Fibroblast of gingiva (primary cell): ENCODE measurements at places on chromosomes 3 and 15.
A peak's percentile ranks its signal among the peaks of the same experiment; 100 is the strongest.

DNA sequence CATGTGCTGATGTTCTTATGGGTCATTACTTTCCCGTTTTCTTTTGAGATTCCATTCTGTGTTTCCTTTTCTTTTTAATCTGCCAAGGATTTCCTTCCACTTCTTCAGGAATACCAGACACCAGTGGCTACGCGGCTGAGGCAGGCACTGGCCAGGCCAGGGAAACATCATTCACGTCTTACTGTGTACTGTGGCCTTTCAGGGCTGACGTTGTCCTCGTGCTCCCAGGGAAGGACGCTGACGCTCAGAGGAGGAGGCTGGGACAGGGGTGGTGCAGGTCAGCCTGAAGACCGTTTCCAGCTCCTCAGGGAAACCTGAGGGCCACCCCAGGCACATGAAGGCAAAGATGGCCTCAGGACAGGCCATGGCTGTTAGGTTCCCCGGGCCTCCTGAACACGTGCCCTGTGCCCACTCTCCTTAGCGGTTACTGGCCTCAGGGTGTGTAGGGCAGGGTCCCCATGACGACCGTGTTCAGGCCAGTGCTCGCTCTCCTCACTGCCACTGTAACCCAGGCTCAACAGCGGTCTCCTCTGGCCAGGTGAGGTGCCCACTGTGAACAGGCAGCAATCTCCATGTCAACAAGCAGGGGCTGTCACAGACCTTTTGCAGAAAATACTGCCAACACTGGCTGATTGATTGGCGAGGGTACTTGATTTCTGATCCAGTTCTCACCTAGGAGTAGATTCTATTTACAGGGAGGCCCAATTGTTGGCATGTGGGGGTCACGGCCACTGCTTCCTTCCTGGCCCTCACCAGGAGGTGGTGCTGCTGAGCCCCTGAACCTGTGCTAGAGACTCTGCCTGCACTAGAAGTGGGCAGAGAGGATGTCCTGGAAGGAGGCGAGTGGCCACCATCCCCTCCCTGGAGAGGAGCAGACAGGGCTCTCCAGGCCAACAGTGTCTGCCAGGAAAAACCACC, 169.5 kb downstream of the ATP10A start:
- DNase-seq, result peak; percentile 23

- no peak for DNase-seq
Observed at GRCh38 chr3:46395766-46396530, 10.9 kb downstream of the CCR5AS start.

DNA sequence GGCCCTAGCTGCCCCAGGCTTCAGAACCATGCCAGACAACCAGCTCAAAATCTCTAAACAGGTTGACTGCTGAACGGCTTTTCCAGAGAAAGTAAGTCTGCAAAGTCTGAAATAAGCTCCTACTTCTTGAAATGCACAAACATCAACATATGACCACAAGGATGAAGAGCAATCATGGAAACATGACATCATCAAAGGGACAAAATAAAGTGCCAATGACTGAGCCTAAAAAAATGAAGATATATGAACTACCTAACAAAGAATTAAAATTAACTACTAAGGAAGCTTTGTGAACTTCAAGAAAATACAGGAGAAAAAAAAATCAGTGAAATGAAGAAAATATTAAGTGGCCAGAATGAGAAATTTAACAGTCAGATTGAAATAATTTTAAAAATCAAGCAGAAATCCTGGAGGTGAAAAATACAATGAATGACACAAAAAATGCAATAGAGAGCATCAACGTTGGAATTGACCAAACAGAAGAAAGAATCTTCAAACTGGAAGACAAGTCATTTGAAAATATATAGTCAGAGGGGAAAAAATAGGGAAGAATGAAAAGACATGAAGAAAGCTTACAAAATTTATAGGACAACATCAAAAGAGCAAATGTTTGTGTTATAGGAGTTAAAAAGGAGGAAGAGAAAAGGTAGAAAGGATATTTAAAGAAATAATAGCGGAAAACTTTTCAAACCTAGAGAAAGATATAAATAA, 364.2 kb downstream of the OCA2 start:
- no peak for DNase-seq

- DNase-seq, result no peak
Observed at GRCh38 chr15:26630857-26631256, 142.0 kb downstream of the GABRB3 start.

GRCh38 chr15:77974098-77974414, 103.5 kb downstream of the TBC1D2B start:
- DNase-seq, result peak; percentile 71

DNA sequence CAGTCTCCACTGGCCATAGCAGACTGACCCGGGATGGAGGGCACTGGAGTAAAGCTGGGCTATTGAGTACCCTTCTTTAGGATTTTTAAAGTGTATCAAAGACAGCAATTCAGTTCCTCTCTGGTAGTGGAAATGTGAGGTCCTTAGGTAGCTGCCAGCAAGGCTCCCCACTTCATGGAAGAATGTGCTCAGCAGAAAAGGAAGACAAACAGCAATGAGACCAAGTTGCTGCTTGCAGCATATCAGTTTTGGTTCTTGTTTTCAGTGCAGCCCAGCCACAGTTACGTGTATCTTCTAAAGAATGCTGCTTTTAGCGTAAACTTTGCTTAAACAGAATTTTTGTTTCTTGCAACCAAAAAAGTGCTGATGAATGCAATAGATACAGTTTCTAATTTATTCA, 374.0 kb upstream of the CBLB start:
- DNase-seq, result no peak

DNA sequence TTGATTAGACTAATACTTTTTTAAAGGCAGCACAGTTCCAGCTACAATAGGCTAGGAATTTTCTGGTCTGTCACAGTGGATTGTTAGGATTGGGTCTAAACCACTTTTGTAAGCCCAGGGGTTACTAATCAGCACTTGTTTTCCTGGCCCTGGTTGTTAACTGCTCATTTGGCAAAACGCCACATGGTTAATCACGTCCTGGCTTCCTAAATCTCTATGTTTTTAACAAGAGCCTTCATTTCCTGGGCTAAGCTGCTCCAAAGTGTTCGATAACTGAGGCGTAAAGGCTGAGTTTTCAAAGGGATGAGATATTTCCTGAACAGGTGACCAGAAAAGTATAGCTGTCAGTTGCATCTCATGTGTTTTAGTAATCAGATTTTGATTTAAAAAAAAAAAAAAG, 38.9 kb upstream of the CLRN1 start:
- DNase-seq, result no peak

- DNase-seq, result peak; percentile 1
Observed at GRCh38 chr15:56261854-56262509, 18.3 kb upstream of the RFX7 start.

GRCh38 chr3:179474480-179474879, 23.2 kb upstream of the GNB4 start:
- no peak for DNase-seq

DNA sequence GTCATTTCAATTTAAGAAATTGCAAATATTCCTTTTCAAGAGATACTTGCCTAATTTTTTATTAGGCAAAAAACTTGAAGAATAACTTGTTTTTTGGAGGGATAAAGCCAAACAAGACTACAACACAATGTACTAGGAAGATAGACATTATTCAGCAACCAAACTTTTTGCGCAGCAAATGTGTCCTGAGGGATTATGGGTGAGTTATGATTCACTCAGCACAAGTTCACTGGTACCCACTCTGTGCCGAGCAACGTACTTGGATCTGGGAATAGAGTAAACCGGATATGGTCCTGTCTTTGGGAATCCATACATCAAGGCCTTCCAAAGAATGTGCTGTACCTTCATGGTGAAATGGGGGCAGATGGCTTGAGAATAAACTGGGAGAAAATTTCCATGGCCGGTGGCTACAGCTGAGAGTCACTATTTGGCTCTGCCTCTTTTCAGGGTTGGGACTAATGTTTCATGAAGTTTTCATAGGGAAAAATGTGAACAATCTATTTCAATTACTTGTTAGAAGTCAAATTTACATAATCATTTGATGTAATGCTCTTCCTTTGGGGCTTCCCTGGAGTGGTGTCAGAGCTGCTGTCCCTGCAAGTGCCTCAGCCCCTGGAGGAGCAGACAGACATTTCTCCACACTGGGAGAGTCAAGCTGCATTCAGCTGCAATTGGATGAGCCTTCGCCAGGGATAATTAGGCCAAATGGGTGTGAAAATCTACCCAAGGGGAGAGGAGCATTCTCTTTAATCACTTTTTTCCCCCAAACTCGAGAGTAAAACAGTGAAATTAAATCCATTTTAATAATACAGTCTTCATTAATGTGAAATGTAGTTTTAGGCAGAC, 315.2 kb downstream of the CLSTN2 start:
- no peak for DNase-seq

GRCh38 chr3:151620071-151620470, 113.7 kb upstream of the AADACL2 start:
- DNase-seq, result no peak

GRCh38 chr3:174495311-174495710, 363.8 kb upstream of the NAALADL2 start:
- no peak for DNase-seq

DNA sequence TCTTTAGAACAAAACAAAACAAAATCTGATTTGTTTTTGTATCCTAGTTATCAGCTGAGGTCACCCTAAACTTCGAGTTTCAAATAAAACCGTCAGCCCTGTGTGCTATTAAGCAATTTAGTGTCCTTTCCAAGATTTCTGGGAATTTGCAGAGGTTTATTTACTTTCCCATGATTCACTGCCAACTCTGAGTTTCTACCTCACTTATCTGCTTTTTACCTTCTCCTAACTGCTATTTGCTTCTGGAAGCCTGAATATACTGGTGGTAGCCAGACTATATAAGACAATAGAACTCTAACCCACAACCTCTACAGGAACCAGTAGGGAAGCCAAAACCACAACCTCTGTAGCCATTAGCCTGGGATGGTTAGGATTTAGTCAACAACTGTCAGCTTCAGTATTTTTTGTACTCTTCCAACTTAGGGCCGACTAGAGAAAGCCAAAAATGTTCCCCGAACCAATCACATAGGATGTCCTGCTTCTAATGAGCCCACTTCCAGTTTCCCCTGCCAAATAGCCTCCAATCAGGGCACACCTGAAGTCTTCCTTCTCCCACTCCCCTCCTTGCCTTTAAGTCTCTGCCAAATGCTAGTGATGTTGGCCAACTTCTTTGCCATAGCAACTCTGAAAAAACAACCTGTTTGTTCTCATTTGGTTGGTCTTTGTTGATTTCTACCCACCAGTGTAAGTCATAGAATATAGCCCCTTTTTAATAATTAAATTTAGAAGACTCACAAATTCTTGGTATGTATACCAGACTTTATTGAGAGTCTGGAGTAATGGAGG, 273.1 kb downstream of the ULK4 start:
- peak; percentile 86 for DNase-seq

DNA sequence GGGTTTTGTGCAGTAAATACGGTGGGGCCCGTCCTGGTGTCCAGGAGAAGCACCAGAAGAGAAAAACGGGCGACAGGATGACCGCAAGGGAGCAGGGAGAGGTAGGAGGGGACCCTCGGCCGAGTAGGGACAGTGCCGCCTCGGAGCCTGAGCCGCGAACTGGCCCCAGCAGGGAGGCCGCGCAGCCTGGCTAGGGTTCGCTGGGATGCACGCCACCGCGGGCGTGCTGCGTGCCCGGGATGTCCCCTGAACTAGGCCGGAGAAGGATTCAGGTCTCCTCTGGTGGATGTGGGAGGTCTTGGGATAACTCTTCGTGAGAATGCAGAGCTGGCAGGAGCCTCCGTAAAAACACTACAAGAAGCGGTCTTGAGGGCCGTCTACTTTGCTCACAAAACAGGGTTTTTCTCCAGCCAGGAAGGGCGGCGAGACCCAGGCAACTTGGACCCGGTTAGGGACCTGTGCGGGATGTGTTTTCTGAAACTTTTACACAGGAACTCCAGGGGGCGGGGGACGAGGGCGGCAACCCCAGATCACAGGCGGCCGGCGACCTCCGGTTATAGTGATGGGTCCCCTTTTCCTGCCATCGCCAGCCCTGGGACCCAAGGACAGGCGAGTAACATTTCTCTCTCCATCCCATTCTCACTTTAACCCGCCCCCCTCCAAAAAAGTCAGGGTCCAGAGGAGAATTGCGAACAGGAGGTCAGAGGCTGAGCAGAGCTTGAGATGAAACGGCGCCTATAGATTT, 35.5 kb downstream of the NR2F2 start:
- no peak for DNase-seq

GRCh38 chr3:23864931-23865330, 51.9 kb downstream of the NKIRAS1 start:
- no peak for DNase-seq

DNA sequence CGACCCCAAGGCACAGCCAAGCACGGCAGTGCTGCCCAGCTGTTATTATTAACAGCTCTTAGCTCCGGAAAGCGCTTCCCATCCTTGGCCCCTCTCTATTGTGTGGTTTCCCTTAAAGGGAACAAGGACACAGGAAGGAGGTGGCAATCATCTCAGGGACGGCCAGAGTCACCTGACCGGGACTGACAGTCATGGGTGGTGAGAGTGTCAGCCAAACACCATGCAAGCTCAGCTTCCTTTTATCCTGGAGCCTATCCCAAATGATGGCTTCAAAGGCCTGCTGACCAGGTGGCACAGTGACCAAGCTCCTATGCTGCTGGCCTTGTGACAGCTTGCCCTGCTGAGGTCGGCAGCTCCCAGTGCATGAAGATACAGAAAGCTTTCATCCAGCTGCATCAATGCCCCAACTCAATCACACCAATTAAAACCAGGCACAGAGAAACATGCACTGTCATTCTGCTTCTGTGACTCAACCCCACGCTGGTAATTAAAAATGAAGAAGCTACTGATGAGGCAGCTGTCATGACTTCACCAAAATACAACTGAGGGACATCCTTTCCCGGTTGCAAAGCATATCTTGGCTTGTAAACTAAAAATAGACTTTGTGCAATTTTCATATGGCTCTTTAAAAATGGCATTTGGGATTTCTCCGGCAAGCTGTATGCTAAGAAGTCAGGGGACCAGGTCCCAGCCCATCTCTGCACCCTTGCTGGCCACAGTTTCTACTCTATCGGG, 34.0 kb downstream of the PCSK6 start:
- peak; percentile 30 for DNase-seq

DNA sequence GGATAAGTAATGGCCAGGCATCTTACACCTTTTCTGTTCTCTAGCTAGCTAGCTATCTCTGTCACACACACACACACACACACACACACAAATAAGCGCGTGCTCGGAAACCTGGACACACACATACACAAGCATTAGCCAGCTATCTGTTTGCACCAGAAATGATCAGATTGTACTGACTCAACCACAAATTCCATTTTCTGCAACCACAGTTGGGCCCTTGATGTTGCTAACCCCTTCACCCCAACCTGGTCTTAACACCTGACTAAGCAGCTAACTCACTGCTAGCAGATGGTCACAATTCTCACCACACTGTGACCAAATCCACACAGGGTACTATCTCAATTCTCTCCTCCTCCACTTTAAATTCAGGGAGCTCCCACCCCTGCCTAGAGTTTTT, 183.0 kb upstream of the THBS1 start:
- DNase-seq, result no peak

- DNase-seq, result peak; percentile 72
Observed at GRCh38 chr15:67521783-67522568, 1.0 kb downstream of the C15orf61 start.

- no peak for DNase-seq
Observed at GRCh38 chr3:55466526-55466925, 20.6 kb downstream of the WNT5A start.

GRCh38 chr15:97998307-97999071, 38.0 kb downstream of the ARRDC4 start:
- DNase-seq, result peak; percentile 9

- DNase-seq, result no peak
Observed at GRCh38 chr15:92772061-92772460, 116.5 kb upstream of the FAM174B start.
